RWPE2 (cell line): ENCODE measurements at places on chromosomes 13 and 19.

DNA sequence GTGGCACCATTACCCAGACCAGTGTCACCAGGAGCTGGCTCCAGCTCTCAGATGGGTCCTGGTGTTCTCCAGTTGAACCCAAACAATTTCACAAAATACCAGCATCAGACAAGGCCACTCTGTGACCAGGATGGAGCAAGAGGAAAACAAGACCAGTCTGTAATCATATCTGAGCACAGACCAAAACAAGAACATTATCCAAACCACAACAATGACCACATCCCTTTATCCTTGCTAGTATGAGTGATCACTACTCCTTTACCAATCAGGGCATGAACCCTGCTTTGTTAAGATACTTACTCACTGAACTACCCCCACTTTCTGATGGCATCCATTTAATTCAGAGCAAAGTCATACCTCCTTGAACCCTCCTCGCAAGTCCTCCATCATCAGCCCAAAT lies 145.9 kb downstream of the NUFIP1 start:
- DNase-seq, result no peak

DNA sequence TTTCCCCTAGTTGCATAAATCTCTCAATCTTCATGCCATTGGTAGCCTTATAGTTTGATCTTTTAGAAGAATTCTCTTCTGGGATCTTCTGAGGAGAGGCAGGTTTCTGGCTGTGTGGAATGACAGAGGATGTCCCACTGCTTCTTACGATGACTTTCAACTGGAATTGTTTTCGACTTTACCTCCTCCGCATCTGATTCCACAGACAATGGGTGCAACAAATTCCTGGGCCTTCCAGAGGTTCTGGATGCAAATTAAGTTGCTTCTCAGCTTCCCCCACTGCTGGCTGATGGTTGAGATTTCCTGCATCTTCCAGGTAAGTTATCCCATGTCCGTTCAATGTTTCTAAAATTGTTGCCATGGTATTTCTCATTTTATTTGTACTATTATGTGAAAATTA lies 142.3 kb upstream of the TSC22D1 start:
- no peak for DNase-seq

- no peak for DNase-seq
Observed at GRCh38 chr19:50835103-50835784, 1.9 kb upstream of the KLK15 start.

DNA sequence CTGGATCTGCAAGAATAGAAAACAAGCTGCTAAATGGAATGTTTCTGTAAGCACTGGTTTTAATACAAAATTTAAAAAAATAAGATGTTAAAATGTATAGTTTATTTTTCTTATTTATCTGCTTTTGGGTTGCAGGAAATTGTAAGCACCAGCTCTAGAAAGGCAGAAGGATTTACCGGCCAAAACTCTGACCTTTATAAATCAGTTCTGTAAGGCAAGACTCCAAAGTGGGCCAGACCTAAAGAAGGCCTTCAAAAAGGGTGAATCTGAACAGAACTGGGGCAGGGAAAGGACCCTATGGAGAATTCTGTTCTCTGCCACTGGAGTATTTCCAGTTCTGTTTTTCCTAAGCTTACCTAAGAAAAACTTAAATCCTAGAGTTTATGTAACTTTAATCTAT lies 19.3 kb downstream of the ZNF100 start:
- DNase-seq, result no peak

- no peak for DNase-seq
Observed at GRCh38 chr13:80921541-80921940, 580.6 kb upstream of the SPRY2 start.

DNA sequence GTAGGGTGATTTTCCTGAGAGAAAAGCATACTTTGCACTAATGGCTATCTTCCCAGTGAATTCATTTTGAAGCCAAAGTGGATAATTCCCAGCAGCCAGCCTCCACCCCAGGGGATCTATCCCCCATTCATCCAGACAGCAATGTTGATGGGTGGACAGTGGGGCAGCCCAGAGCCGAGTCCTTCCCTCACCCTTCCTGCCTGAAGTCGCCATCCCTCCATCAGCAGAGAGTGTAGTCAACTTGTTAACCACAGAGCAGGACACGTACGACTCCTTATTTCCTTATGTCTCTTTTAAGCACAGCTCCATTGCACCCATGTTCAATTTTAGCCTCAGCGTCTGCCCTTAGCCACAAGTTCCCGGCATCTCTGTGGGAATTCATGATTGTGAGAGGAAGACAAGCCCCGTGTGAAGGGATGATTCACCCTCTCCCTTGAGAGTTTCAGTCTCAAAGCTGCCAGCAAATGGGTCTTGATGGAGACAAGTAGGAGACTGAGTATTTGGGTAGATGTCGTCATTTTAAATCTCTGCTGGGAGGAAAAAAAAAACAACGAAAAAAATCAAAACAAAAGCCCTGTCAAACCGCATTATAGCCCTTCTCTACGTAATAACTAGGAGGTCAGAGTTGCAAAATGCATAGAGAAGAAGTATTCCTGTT lies 58.3 kb upstream of the MEDAG start:
- no peak for DNase-seq

GRCh38 chr13:42396901-42397655 lies 125.1 kb downstream of the AKAP11 start:
- no peak for DNase-seq

- DNase-seq, result no peak
Observed at GRCh38 chr19:2795827-2796658, 10.7 kb downstream of the THOP1 start.

GRCh38 chr13:69769608-69770007 lies 338.0 kb upstream of the ATXN8OS start:
- no peak for DNase-seq

- DNase-seq, result no peak
Observed at GRCh38 chr19:32555786-32556185, 25.2 kb upstream of the PDCD5 start.
